ENCODE measurements at places on chromosomes 6 and 20. TPM values are rescaled to one million over a fixed set of nuclear protein-coding genes. Genes with fewer than 3 reads are reported as not detected.

DNA sequence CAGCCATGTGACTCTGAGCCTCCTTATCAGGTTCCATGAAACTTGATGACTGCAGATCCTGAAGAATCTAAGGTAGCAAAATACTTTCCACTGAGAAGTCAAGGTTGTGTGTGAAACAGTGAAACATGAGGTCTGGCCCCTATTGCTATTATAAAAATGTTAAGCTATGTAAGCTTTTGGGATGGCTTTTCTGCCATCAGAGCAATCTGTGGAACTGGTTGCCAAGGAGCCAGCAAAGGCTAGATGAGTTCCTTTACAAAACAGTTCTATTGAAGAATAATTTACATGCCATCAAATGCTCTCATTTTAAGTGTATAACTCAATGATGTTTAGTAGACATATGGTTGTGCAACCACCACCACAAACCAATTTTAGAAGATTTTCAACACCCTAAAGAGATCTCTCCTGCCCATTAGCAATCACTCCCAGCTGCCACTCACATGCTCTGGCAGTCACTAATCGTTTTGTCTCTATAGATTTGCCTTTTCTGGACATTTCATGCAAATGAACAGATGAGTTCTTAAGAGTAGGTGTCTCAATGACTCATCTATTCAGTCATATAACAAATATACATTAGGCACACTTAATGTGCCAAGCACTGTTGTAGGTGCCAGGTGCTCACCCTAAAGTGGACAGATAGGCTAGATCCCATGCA is 19.9 kb upstream of the MEP1A start:
- DNase-seq: no peak

GRCh38 chr6:136611746-136612145 is 61.5 kb upstream of the MAP7 start:
- no peak for DNase-seq

GRCh38 chr6:142856624-142857232 is 88.2 kb downstream of the HIVEP2 start:
- DNase-seq: no peak

- DNase-seq: no peak
Observed at GRCh38 chr6:88823998-88824397, 139.4 kb downstream of the RNGTT start.

GRCh38 chr20:24628985-24629384 is 159.6 kb downstream of the SYNDIG1 start:
- DNase-seq: no peak

- no peak for DNase-seq
Observed at GRCh38 chr6:163263196-163263595, 151.3 kb upstream of the QKI start.

- DNase-seq: no peak
Observed at GRCh38 chr20:58344741-58345140, 35.2 kb downstream of the RAB22A start.

- DNase-seq: no peak
Observed at GRCh38 chr6:14811775-14812428, 434.0 kb upstream of the JARID2 start.

DNA sequence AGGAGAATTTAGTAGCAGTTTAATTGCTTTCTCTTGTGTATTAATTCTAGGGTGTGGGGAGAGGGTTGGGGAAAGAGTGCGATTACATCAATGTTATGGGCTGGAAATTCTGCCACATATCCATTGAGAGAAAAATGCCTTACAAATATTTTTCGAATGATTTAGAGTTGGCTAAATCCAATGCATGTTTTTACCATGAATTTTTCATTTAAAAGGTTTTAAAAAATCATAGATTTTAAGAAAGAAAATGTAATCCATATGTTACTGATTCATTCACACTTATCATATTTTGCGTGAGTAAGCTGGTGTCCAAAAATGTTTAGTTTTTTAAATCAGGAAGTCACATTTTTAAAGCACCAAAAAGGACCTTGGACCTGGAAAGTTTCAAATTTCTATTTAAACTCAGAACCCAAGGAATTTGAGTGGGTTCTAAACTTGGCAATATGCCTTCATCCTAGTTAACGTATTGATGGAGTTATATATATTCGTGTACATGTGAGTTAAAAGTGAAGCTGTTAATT is 627.4 kb upstream of the CITED2 start:
- no peak for DNase-seq

DNA sequence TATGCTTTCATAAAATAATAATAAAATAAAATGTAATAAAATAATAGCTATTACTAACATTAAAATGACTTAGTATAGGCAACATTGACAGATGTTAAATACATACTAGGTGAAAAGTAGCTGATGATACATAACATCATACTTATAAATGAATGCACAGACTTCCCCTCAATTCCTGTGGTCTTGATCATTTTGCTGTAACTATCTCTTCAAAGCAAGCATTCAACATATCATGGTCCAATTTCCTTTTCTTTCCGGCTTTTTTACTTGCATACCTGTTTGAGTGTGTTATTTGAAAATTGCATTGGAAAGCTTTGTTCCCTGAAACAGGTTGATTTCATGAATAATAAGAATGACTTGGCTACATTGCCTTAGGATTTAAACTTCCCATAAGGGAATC is 309.3 kb downstream of the HDGFL1 start:
- DNase-seq: no peak

DNA sequence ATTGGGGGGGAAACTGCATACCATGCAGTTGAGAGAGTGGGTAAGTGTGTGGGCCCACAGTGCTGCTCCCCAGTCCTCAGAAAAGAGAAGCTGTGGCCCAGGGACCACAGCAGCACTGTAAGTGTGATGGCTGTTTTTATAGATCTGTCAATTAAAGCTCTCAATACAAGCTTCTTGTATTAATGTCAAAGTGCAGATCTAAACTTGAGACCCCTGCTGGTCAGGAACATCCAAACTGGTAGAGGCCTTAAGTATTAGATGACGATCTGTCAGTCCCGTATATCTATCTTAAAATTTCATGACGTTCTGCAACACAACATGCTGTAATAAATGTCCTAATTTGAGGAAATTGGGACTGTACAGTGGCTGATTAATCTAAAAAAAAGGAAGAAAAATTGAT is 74.8 kb downstream of the TULP4 start:
- DNase-seq: no peak

DNA sequence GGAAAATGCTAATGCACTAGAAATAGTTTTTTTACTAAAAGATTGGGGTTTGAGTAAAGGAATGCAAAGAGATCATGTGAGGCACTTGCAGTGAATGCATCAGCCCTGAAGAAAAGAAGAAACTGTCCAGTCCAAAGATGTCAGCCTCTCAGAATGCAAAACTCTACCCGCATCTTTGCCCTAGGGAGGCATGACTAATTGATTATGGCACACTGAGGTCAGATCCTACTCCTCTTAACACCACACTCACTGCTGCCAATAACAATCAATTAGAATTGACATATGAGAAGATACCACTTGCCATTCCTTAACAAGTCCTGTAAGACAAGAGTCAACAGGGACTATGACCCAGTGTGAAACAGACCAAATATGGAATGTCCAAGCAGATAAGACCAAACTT is 262.3 kb upstream of the PLN start:
- DNase-seq: no peak

DNA sequence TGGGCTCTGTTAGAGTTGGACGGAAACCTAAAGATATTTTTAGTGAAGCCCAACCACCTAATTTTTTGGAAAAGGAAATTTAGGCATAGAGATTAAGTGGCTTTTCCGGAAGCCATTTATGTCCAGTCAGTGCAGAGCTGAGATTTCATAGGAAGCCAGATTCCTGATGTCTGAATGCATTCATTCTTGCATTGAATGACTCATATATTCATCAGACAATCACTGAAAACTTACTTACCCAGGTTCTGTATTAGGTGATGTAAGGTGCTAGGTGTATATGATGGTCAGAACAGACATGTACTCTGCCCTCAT is 4.1 kb downstream of the SH3BGRL2 start:
- DNase-seq: no peak

- no peak for DNase-seq
Observed at GRCh38 chr6:37114612-37115011, 55.3 kb upstream of the PIM1 start.

The MICB gene
- total RNA-seq: 14.7 TPM

The STMND1 gene
- total RNA-seq: not detected

The OR11A1 gene
- total RNA-seq: not detected

The CNR1 gene
- not detected for total RNA-seq

The TNFRSF21 gene
- 0.96 TPM for total RNA-seq
